ENCODE measurements at places on chromosomes 3 and 15.

DNA sequence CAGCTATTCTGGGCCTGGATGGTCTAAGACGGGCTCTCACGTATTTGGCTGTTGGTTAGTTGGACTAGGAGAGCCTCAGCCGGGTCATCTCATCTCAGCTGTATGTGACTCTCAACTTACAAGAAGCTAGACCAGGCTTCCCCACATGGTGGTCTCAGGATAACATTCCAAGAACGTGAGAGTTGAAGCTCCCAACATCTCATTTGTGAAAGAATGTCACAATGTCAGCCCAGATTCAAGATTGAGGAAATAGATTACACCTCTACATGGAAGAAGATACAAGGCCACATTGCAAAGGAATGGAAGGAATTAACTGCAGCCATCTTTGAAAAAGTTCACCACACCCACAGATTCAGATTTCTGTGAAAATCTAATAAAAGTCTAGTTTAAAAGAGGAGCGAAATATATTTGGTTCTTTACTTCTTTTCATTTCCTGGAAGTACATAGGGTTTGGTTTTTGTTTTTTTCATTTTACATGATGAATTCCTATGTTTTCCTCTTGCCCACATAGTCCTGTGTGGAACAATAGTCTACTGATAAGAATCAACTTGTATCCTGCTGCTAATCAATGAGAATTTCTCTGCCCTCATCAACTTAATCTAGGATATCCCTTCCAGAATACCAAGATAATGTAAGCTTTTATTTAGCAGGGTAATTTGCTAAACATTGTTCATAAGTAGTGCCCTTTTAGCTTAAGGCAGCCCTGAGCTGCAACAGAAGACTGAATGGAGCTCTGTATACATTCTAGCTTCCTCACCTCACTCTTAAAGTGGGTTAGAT is 116.5 kb downstream of the CMSS1 start:
- DNase-seq, result no peak

GRCh38 chr3:42655980-42656679 is 2.6 kb downstream of the ZBTB47 start:
- DNase-seq, result no peak

DNA sequence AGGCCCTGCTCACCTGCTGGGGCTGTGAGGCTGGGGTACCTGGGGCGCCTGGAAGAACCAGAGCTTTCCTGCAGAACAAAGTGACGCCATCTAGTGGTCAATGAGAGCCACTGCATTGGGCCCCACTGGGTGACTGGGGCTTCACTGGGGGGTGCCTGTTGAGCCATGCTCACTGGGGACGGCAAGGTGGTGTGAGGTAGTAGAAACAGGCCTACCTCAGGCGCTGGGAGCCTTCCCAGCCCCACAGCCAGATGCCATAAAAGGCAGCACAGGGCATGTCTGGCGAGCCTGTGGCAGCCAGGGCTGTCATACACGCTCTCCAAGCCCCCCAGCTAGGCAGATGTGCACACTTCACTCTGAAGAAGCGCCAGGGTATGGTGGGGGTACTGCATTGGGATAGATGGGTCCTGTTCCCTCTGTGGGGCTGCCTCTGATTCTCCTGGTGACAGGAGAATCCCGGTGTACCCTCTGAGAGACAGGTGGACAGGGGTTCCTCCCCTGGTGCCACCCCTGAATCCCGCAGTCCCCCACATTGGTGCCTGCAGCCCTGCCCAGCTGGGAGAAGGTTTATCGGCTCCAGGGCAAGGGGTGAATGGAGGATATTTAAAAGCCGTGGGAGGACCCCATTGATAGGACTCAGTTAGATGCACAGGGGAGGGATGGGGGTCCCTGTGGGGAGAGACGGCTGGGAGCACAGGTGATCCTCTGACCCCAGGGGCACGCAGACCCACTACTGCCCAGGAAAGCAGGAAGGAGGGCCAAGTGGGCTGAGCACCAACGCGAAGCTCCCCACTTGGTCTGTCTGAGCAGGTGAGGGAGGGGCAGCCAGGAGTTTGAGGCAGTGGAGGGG is 178.8 kb downstream of the NSMCE3 start:
- DNase-seq, result no peak

DNA sequence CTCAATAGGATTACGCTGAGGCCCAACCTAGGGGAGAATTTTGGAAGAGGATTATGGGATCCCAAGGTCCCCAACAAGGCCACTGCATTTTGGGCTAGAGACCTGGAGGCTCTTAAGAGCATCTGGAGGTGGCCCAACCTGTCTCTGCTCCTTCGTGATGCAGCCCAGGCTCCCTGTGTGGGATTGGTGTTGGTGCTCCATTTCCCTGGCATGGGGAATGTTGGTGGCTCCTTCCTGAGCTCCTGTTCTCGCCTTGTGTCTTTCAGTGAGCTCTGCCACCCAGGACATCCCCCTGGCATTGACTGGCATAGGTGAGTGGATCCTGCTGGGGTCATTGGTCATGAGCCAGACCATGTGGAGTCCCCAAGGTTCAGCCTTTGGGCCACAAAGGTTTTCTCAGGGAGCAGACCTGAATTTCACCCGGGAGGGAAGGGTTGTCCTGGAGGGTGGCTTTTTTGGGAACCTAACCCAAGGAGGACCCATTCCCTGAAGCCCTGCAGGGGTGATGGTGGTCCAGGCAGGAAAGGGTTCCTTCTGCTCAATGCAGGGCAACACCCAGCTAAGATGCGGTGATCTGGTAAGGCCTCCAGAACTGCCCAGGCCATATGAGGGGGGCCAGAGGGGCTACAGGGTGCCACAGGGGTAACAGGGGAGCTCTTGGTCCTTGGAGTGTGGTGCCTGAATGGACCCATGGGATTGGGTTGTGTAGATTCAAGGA is 202.5 kb downstream of the UBE3A start:
- no peak for DNase-seq

- DNase-seq, result no peak
These were observed 34.8 kb downstream of the GPR176 start for GRCh38 chr15:39885099-39885777.

Data from NCI-H1417 treated with DMSO at 0.1 percent for 48 hours (cell line).